Smooth muscle cell of the umbilical artery (primary cell): ENCODE measurements at places on chromosomes 16 and 17. TPM values are rescaled to one million over a fixed set of nuclear protein-coding genes. Genes with fewer than 3 reads are reported as not detected.

Gene MYH2
- total RNA-seq, result under 0.01 and 0.97 TPM in 2 replicates

Gene CCDC78
- 2.1 and 4.9 TPM in 2 replicates for total RNA-seq

Gene KCNH6
- total RNA-seq, result not detected in 2 replicates

Gene KRTAP9-7
- total RNA-seq, result not detected in 2 replicates

Gene SLC5A11
- total RNA-seq, result not detected in 2 replicates

Gene APOH
- total RNA-seq, result not detected in 2 replicates
